ENCODE measurements at places on chromosomes 2 and 18. TPM values are rescaled to one million over a fixed set of nuclear protein-coding genes. Genes with fewer than 3 reads are reported as not detected.

- DNase-seq: no peak
Observed at GRCh38 chr18:55247032-55247431, 287.8 kb upstream of the CCDC68 start.

DNA sequence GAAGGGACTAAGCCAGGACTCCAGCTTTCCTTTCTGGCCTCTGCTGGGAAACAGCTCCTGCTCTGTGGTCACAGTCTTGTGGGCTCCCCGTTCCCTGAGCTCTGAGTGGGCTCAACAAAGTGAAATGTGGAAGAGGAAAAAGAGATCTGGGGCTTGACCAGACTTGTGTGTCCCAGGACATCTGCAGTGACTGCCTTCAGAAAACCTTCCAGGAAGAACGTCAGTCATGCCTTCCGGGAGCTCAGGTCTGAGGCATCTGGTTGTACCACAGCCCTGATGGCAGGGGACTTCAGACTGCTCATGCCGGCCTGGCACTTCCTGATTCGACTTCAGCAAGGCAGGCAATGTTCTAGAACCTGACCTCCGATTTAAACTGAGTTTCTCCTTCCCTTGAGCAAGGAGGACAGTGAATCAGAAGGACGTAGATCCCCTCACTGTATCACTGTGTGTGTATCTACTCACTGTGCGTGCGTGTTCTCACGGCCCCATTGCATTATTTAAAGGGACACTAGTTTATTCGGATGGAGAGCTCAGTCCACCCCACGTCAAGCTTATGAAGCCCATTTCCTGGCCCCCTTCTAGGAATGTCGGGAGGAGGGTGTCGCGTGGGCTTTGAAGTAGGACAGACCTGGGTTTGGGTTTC, 548 bp upstream of the FBLN7 start:
- no peak for DNase-seq

DNA sequence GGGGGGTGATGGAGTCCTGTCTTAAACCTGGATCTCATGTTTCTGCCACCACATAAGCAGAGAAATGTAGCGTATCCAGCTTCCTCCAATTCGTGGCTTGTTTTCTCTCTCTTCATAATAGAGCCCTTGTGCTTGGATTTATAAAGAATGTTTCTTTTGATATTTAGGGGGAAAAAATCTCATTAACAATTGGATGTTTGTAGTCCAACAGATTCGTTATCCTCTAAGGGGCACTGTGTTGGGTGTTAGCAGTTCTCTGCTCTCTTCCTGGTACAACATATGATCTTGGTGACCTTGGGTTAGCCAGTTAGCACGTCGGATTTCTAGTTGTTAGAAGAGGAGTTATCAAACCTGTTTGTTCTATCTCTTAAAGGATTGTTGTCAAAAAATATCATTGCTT, 127.8 kb downstream of the FMNL2 start:
- no peak for DNase-seq

DNA sequence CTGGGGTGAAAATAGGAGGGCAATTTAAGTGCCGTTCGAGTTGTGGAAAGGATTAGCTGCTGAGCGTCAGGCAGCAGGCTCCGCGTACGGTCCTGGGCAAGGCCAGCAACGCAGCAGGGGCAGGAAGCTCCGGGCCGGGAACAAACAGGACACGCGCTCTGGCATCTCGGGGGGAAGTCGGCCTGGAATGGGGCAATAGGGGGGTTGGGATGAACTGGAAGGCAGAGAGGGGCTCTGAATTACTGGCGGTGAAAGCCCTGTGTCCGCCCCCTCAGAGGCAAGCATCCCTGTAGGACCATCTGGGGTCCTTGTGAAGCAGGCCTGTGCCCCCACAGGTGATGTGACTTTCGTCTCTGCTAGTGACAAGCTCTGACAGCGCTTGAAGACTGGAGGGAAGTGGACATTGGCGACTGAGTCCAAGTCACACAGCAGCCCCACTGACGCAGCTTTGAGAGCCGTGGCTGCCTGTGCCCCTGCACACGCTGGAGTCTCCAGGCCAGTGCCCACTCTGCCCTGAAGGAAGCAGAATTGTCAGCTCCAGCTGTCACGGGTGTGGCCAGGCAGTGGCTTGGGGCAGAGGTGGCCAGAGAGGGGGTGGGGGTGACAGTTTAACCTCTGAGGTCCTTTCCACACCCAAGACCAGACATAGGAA, 22.3 kb downstream of the GPR35 start:
- no peak for DNase-seq

GRCh38 chr2:96146153-96146880, 1.1 kb upstream of the DUSP2 start:
- peak; percentile 68 for DNase-seq

DNA sequence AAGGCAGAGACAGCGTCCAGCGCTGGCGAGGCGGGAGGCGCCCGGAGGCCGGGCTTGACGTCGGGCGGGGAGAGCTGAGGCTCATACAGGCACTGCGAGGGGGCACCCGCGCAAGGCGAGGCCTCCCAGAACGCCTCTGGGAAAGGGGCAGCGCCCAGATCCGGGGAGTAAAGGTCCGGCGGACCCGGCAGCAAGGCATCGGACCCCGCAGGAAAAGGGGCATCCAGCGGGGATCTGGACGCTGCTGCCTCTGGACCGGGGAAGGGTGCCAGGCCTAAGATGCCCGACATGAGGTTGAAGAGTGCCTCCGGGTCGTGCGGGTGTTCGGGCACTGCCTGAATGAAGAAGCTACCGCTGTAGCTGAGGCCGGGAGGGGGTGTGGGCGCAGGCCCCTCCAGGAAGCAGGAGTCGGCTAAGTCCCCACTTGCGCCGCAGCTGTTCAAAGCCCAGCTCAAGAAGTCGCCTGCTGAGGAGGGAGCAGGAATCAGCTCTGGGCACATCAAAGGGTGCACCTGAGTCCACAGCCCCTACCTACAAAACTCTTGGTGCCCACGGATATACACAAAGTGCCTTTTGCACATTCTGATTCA, 937 bp downstream of the EGR4 start:
- DNase-seq: no peak

GRCh38 chr2:240499309-240500301, 58.2 kb downstream of the ANKMY1 start:
- DNase-seq: peak; percentile 51

GRCh38 chr2:177262092-177262491, 2.4 kb downstream of the NFE2L2 start:
- DNase-seq: no peak

- DNase-seq: no peak
Observed at GRCh38 chr2:60446413-60447267, 106.8 kb downstream of the BCL11A start.

- no peak for DNase-seq
Observed at GRCh38 chr2:159226059-159226461, 60.4 kb downstream of the WDSUB1 start.

- DNase-seq: no peak
Observed at GRCh38 chr18:13179566-13180113, 38.9 kb upstream of the LDLRAD4 start.

GRCh38 chr2:157032017-157032416, 225.5 kb upstream of the GALNT5 start:
- DNase-seq: no peak

- DNase-seq: no peak
Observed at GRCh38 chr18:23593720-23594119, 7.4 kb upstream of the NPC1 start.

DNA sequence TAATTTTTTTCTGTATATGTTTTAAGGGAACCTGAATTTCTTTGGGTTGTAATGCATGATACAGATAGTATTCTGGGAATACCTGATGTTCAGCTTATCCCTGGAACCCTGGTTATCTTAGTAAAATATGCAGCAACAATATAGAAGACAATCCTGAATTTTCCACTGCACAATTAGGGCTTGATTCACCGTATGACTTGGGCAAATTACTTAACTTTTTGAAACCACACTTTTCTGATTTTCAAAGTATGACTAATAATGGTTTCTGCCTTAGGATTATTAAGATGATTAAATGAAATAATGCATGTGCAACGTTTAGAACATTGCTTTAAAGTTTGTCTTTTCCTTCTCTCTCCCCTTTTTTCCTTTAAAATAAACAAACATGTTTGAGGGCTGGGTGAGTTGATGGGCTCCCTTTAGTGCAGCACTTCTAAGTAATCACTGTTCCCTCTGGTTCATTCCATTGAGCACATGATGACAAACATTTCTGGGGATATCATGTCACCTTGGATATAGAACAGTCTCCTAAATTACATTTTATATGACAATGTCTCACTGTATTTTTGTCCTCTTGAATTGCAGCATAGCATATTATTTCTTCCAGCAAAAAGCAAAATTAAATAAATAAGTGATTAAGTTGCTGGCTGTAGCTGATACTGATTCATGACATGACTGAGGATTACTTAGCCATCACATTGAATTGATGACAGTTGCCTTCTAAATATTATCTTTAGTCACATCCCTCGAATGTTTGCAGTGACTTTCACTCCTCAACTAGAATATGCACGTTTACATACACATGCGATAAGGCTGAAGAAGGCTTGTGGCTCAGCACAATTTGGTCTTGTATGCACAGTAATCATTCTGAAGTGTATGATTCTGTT, 254.5 kb downstream of the NEDD4L start:
- no peak for DNase-seq

DNA sequence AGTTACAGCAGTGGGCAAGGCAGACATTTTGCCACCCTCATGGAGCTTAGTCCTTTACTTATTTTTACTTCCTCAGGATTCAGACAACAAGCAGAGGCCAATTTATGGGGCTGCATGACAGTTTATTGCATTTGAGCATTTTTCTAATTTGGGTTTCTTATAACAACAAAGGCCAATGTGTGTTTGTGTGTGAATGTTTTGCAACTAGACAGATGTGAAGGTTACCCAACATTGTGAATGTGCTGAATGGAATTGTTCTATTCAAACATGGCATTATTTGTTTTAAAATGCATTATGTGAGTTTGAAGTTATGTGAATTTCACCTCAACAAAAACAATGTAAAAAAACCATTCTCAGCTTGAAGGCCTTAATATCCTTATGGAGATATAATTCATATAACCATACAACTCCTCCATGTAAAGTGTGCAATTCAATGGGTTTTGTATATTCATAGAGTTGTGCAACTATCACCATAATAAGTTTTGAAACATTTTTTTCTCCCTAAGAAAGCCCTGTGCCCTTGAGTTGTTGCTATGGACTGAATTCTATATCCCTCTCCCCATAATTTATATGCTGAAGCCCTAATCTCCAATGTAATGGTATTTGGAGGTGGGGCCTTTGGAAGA, 57.3 kb downstream of the CCDC195 start:
- no peak for DNase-seq

The ANKRD30B gene
- total RNA-seq: 17.2 TPM

The RND3 gene
- 56.9 TPM for total RNA-seq

The STEAP3 gene
- total RNA-seq: 9.1 TPM

The ATP5MC3 gene
- 80.8 TPM for total RNA-seq

The DUSP11 gene
- 23.1 TPM for total RNA-seq

The DES gene
- 1.4 TPM for total RNA-seq

The CHMP3 gene
- total RNA-seq: 127 TPM

The PRADC1 gene
- 15.2 TPM for total RNA-seq

The IL1B gene
- total RNA-seq: 23.6 TPM

The C2orf66 gene
- 0.36 TPM for total RNA-seq

The SALL3 gene
- total RNA-seq: 0.09 TPM

The PHLPP1 gene
- total RNA-seq: 23.8 TPM

The SCYGR4 gene
- not detected for total RNA-seq

Data from sciatic nerve (tissue), 2 donors.